Neuronal stem cell (in vitro differentiated cells): ENCODE measurements at places on chromosomes 7 and 10.

DNA sequence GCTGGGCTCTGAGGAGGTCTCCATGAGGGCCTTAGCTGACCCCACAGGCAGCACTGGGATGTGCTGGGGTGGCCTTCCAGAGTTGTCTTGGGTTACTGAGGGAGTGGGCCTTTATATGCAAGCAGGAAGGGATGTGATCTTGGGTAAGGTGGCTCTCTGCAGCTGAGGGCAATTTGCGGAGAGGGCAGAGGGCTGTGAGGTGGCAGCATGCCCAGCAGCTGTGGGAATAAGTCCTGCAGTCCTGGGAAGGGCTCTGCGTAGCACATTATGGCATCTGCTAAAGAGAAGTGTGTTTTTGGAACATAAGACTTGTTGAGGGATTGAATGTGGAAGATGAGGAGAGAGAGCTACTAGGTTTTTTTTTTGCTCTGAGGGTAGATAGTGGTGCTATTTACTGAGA, 99.6 kb upstream of the KMT2E start:
- DNase-seq = no peak

DNA sequence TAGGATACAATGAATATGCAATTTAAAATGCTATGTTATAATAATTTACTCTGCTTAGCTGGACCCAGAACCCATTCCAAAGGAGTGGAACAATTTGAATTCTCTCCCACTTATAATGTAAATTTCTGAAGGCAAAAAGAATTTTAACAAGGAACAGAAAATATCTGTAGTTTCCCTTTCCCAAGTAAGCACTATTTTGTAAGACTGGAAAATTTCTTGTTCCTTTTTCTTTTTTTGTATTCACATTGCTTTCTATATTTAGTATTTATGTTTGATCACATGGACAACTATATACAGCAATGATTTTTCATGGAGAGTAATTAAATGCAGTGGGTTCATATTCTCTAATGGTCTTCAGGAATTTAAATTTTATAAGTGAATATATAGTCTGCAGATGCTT, 127.4 kb downstream of the GPR85 start:
- DNase-seq = no peak

- DNase-seq = no peak
These were observed 12.6 kb upstream of the COL1A2 start for GRCh38 chr7:94382132-94382531.

DNA sequence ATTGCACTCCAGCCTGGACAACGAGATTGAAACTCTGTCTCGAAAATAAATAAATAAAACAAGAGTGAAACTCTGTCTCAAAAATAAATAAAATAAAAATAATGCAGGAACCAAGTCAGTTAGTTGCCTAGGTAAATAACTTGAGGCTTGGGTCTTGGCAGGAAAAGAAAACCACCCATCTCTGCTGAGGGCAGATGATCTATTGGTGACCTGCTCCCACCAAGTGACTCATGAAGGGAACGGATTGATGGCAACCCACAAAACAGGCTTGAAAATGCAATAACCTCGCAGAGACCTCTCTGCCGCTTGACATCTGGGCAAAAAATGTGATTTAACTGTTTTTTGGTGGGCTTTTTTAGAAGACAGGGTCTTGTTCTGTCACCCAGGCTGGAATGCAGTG, 86.6 kb downstream of the CALN1 start:
- no peak for DNase-seq

- DNase-seq = no peak
These were observed 86.6 kb downstream of the FRMD4A start for GRCh38 chr10:14244147-14244546.
